Fibroblast of the aortic adventitia (primary cell): ENCODE measurements at places on chromosomes 16 and 17. TPM values are rescaled to one million over a fixed set of nuclear protein-coding genes. Genes with fewer than 3 reads are reported as not detected.

DNA sequence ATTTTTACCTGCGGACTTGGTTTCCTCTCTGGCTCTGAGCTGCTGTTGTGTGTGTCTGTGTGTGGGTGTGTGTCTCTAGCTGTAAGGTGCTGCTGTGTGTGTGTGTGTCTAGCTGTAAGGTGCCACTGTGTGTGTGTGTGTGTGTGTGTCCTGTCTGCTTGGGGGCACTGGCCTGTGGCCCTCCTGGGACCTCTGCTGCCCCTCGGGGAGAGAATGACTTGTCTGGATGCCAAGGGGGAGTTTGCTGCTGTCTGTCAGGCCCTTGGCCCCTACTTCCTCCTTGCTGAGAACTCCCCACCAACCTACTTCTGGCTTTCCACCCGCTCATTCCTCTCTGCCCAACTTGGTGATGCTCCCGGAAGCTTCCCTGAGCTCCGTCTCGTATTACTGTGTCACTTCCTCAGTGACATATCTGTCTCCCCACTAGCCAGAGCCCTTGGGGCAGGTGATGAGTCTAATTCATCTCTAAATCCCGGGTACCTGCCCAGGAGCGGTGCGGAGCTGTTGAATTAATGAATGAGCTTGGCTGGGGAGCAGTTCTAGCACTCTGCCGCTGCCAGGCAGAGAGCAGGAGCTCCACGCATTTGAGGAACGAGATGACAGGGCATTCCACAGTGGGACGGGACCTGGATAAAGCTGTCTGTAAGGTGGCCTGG lies 3.5 kb upstream of the LASP1NB start:
- DNase-seq: no peak

Gene GAST
- total RNA-seq: not detected in 2 replicates

Gene ST6GALNAC2
- 0.63 TPM in 1 of 2 replicates, not detected in the other for total RNA-seq

DNA sequence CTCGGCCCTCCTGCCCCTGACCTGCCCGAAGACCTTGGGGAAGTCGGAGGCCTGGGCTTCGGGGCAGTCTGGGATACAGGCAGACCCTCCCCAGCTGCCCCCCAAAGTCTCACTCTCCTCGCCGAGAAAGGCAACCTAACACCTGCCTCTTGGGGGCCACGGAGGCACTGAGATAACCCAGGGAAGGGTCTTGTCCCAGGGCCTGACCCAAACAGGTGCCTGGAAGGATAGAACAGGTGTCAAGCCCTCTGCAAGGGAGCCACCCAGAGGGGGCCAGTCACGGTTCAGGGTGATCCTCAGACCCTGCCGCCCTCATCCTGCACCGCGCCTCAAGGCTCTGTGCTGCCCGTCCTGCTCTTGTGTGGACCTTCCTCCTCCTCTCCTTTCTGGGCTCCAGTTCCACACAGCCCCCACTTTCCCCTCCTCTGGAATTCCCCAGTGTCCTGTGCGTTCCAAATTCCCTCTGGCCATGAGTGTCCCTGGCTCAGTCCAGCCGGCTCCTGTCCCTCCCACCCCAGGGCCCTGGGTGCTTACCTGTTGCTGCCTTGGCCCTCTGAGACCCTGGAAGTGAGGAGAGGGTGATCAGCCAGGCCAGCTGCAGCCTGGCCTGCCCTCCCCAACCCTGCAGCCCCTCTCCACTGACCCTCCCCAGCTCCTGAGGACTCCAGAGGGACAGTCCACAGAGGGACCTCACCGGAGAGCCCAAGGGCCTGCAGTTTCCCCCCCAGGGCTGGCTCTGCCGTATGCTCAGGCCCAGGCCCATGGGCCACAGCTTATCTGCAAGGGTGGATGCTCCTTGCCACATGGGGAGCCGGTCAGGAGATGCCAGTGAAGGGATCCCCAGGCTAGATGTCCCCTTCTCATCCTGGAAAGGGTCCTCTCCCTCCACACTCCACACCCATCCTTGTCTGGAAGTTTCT lies 3.8 kb downstream of the PRSS27 start:
- DNase-seq: no peak
